ENCODE measurements at places on chromosomes 6 and 20. TPM values are rescaled to one million over a fixed set of nuclear protein-coding genes. Genes with fewer than 3 reads are reported as not detected.

DNA sequence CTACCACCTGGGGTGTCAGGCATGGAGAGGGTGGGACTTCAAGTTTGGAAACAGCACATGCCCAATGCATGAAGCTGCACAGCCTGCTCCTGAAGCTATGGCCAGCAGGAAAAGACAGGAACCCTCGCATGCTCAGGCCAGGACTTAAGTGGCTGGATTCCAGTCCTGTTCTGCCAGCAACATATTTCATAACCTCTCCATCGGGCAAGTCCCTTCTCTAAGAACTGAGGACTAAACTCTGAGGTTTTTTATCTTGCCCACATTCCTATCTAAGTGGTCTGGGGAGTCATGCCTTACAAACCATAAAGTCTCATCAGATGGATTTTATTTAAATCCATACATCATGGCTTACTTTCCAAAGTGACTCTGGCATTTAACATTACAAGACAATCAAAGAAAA lies 27.5 kb upstream of the AGPAT4 start:
- H3K27me3 ChIP-seq: no peaks in the 10 kb centered on the region
- no peak for DNase-seq
- no peaks in the 10 kb centered on the region for H3K4me1 ChIP-seq
- H3K36me3 ChIP-seq: no peaks in the 10 kb centered on the region
- no peak overlapping the region for H3K4me3 ChIP-seq

- no peak overlapping the region for H3K4me3 ChIP-seq
- H3K27ac ChIP-seq: no peak overlapping the region
These were observed 126.4 kb upstream of the CD93 start for GRCh38 chr20:23212464-23212995.

GRCh38 chr20:57977141-57977540 lies 251.3 kb downstream of the ANKRD60 start:
- H3K4me1 ChIP-seq: no peaks in the 10 kb centered on the region
- H3K4me3 ChIP-seq: no peak overlapping the region
- H3K36me3 ChIP-seq: no peaks in the 10 kb centered on the region
- no peak for DNase-seq

The NKAIN2 gene
- not detected for total RNA-seq

DNA sequence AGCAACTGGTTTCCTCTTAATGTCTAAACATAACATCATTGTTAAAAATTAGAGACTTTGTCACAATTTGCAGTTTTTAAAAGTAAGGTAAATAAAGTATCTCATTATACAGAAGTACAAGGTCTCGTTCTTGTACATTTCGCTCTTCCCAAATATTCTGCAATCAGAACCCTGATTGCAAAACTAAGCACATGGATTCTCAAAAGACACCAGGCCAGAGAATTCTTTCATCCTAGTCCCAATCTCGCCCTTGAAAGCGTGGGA lies 355 bp upstream of the AKAP7 start:
- H3K27ac ChIP-seq: peak overlapping the region; percentile 91
- peak overlapping the region; percentile 92 for H3K4me3 ChIP-seq
- DNase-seq: no peak
- no peaks in the 10 kb centered on the region for H3K27me3 ChIP-seq
- no peaks in the 10 kb centered on the region for H3K4me1 ChIP-seq

GRCh38 chr6:130282234-130282995 lies 59.7 kb upstream of the SAMD3 start:
- no peak for DNase-seq
- no peak overlapping the region for H3K27ac ChIP-seq
- H3K4me3 ChIP-seq: no peak overlapping the region

The ELOVL2 gene
- total RNA-seq: not detected

GRCh38 chr6:133553652-133554051 lies 312.5 kb downstream of the EYA4 start:
- no peak overlapping the region for H3K4me3 ChIP-seq
- no peak for DNase-seq
- H3K4me1 ChIP-seq: no peaks in the 10 kb centered on the region
- H3K36me3 ChIP-seq: no peaks in the 10 kb centered on the region
- no peaks in the 10 kb centered on the region for H3K27me3 ChIP-seq
- no peak overlapping the region for H3K27ac ChIP-seq

GRCh38 chr6:36624461-36625157 lies 30.4 kb downstream of the SRSF3 start:
- no peaks in the 10 kb centered on the region for H3K27me3 ChIP-seq
- no peak overlapping the region for H3K4me3 ChIP-seq
- no peaks in the 10 kb centered on the region for H3K36me3 ChIP-seq

DNA sequence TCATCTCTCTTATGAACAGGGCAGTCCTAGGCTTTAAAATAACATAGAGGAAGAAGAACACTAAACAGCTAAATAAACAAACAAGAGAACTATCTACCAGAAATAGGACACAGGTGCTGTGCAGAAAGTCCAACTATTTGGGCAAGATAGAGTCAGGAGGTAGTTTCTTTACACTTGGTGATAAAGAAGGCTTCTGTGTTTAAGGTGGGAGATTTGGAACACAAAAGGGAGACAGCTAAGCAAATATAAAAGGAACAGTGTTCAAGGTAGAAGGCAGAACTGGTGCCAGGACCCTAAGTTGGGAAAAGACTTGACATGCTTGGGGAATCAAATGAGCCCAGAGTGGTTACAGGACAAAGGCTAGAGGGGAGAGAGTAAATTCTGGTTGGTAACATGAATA lies 110.5 kb downstream of the MANEA start:
- H3K27ac ChIP-seq: no peak overlapping the region
- no peaks in the 10 kb centered on the region for H3K36me3 ChIP-seq
- no peaks in the 10 kb centered on the region for H3K27me3 ChIP-seq
- H3K4me3 ChIP-seq: no peak overlapping the region

The SOBP gene
- 1.6 TPM for total RNA-seq

DNA sequence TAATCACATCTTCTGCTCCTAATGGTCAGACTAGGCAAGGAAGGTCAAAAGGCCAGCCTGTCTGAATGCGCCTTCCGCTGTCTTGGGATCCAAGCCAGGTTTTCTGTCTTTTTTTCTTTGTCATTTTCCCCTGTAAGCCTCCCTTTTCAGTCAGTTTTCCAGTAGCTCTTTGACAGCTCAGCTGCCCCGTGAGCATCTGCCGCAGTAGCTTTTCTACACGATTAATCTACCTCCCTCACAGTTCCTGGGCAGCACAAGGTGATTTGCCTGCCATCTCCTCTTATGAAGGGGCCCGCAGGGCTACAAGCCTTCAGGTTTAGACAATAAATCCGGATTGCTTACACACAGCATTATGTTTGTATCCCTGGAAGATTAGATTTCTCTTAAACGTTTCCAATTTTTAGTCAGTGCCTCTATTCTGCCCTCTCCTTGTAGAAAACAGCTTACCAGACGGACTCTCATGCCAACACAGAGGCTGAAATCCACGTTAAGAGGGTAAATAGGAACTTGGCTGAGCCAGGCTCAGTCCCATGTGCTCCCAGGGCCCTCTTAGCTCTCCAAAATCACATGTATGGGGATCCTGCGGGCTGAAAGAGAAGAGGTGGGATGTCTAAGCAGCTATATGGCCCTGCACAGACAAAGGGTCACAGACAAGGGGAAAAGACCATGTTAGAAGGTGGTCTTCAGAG lies 77.2 kb downstream of the LY86 start:
- no peak overlapping the region for H3K4me3 ChIP-seq
- no peak overlapping the region for H3K27ac ChIP-seq
- no peak for DNase-seq
- H3K4me1 ChIP-seq: peaks cover 6% of the 10 kb centered on the region
- no peaks in the 10 kb centered on the region for H3K27me3 ChIP-seq

DNA sequence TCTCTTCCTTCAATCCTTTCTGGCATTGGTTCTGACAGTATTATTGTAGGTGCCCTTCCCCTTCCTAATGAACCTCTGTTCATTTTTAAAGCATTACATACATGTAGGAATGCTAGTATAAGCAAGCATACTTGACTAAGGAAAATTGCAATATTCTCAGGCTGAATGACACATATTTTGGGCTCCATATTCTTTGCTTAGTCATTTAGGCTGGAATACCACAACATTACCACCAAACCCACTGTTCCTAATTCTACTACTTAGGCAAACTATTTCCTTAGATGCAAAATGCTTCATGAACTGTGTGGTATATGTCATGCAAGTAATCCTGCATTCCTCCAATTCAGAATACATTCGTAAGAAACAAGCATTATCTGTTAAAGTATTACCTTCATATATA lies 113.9 kb downstream of the PRDM1 start:
- no peaks in the 10 kb centered on the region for H3K4me1 ChIP-seq
- H3K4me3 ChIP-seq: no peak overlapping the region
- no peaks in the 10 kb centered on the region for H3K27me3 ChIP-seq

The HLA-DPA1 gene
- total RNA-seq: 70.1 TPM

DNA sequence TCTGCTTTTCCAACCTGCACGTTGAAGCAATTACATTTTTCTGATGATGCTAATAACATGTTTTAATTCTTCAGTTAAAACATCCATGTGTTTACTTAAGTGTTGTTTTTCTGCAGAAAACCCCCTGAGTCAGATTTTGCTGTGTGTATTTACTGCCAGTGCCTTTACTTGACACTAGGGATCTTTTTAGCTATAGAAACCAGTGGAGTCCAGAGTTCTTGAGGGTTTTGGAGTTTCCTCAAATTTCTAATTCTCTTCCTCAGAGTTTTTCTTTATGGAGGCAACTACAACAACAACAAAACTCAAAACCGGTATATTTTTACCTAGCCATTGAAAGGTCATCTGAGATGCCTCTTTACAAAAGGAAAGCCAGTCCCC lies 168.4 kb downstream of the JARID2 start:
- H3K27me3 ChIP-seq: no peaks in the 10 kb centered on the region
- H3K4me3 ChIP-seq: no peak overlapping the region
- no peak for DNase-seq
- H3K27ac ChIP-seq: no peak overlapping the region
- no peaks in the 10 kb centered on the region for H3K4me1 ChIP-seq

Measured in Peyer's patch (tissue), 4 donors.